ENCODE measurements at places on chromosomes 6 and 20.

GRCh38 chr6:65706436-65706835 is 590 bp downstream of the EYS start:
- DNase-seq: no peak

DNA sequence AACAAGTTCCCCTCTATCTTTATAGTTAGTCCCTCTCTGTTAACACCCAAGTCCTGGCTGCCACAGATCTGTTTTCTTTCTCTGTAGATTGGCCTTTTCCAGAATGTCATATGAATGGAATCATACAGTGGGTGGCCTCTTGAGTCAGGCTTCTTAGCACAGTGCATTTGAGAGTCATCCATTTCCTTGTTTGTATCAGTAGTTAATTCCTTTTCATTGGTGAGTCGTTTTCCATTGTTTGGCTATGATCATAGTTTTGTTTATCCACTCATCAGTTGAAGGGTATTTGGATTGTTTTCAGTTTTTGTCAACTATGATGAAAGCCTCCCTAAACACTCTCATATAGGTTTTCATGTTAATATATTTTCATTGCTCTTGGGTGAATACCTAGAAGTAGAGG is 248.3 kb downstream of the ARID1B start:
- DNase-seq: no peak

DNA sequence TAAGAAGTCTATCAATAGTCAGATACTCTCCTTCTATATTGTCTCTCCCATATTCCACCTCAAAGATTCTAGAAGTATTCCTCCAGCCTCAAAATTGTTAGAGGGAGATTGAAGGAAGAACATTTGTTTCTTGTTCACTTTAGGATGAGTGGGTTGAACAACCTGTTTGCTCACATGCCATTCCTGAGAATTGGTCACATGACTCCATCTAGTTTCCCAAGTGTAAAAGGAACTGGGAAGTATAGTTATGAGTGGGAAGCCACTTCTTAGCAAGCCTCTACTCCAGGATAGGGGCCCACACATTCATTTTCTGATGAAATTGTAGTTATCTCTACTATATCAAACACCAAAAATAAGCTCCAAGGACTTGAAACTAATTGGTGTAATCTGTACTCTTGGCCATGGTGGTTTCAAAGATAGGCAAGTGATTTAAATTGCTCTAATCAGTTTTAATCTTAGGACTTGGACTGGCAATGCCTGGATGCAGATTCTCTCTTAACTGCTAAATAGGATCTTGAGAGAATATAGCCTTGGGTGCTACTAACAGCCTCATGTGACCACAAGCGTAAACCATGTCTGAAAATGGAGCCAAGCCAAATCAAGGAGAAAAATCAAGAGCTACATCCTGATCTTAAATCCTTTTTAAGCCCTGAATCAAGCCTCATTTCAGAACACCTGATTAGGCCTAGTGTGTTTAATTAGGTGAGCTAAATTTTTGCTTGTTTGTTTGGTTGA is 758.7 kb upstream of the MAN1A1 start:
- DNase-seq: peak; percentile 75

- DNase-seq: no peak
Observed at GRCh38 chr20:58102261-58102660, 126.2 kb downstream of the ANKRD60 start.

- DNase-seq: no peak
Observed at GRCh38 chr20:37265152-37265551, 3.5 kb upstream of the GHRH start.

GRCh38 chr6:116101790-116102189 is 1.1 kb downstream of the NT5DC1 start:
- no peak for DNase-seq

DNA sequence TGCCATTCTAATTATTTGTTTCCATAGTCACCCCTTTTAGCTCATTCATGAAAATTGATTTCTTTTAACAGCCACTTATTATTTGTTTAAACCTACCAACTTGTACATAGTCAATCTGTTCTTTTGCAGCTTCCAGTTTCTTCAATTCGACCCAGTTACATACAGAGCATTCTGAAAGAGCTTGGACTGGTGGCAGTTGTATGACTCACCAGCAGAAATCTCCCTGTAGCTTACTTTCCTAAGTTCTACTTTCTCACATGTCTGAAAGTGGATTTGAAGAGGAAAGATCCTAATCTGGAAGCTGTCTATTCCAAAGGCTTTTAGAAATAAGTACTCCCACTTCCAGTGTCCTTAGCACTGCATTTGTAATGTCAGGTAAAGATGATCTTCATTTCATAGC is 447.9 kb downstream of the HTR1B start:
- peak; percentile 81 for DNase-seq

DNA sequence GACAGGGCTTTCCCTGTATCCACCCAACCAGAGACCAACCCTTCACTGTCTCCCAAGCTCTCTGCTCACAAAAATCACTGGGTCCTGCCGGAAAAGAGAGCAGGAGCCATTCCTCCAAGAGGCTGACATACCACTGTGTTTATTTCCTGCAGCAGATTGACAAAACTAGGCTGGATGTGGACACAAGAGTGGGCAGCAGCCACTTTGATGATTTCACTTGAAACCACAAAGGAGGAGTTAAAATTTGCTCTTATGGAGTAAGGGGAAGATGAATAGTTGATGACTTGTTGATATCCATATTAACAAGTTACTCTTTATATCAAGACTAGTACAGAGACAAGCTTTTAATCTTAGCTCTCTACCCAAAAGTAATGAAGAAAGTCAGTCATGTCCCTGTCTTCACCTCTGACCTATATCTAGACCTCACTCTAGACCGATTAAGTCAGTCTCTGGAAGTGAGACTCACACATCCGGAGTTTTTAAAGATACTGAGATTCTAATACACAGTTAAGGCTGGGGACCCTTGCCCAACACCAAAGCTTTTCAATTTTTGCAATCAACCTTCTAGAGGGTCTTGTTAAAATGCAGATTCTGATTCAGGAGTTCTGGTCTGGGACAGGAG is 73.8 kb downstream of the SCML4 start:
- no peak for DNase-seq

DNA sequence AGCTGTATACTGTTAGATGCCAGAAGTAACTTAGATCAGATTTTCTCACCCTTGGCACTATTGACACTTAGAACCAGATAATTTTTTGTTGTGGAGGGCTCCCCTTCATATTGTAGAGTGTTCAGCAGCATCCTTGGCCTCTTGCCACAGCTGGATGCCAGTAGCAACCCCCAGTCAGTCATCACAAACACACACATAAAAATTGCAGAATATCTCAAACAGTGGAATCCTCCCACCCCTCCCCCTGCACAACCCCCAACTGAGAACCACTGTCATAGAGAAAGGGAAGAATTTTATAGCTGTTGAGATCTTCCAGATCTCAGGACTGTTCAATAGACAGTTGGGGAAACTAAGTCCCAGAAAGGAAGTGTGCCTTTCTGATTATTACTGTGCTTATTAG is 81.2 kb upstream of the VSTM2L start:
- no peak for DNase-seq

GRCh38 chr6:96760153-96760687 is 77.1 kb downstream of the GPR63 start:
- no peak for DNase-seq

GRCh38 chr6:147078106-147078505 is 126.1 kb upstream of the STXBP5 start:
- no peak for DNase-seq

Data from retinal pigment epithelial cell (primary cell).